ENCODE measurements at places on chromosomes 7 and 10. TPM values are rescaled to one million over a fixed set of nuclear protein-coding genes. Genes with fewer than 3 reads are reported as not detected.
A peak's percentile ranks its signal among the peaks of the same experiment; 100 is the strongest.

DNA sequence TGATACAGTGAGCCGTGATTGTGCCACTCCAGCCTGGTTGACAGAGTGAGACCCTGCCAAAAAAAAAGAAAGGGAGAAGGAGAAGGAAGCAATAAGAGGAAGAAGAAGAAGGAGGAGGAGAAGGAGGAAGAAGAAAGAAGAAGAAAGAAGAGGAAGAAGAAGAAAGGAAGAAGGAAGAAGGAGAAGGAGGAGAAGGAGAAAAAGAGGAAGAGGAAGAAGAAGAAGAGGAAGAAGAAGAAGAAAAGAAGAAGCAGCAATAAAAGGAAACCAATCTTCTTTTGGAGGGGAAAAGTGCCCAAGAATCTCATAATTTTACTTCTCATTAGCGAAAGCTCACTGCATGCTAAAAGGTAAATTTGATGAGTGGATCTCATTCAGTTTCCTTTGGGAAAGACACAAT, 85.7 kb upstream of the GLCCI1 start:
- ATAC-seq = no peak

DNA sequence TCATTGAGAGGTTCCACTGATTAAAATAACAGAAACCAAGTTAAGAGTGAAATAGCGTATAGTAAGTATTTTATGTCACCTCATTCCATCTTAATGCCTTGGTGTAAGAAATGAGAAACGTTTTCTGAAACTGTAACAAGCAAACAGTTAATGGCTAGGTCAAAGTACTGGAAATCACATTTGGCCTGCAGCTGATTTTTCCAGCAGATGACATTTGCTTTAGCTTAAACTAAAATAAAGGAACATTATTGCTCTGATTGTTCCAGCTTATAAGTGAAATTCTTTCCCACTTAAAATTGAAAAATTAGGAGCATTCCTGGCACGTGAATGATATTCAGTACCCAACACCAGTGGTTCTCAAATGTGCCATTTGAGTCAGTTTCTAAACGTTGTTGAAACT, 213.6 kb upstream of the DPP6 start:
- no peak for ATAC-seq

- ATAC-seq = no peak
Observed at GRCh38 chr10:51386248-51386885, 312.1 kb downstream of the PRKG1 start.

- ATAC-seq = peak; percentile 51
Observed at GRCh38 chr10:1420661-1421362, 316.5 kb downstream of the ADARB2 start.

GRCh38 chr10:97854743-97855142, 5.1 kb downstream of the GOLGA7B start:
- ATAC-seq = no peak

- ATAC-seq = no peak
Observed at GRCh38 chr7:45968856-45969541, 47.9 kb upstream of the IGFBP3 start.

DNA sequence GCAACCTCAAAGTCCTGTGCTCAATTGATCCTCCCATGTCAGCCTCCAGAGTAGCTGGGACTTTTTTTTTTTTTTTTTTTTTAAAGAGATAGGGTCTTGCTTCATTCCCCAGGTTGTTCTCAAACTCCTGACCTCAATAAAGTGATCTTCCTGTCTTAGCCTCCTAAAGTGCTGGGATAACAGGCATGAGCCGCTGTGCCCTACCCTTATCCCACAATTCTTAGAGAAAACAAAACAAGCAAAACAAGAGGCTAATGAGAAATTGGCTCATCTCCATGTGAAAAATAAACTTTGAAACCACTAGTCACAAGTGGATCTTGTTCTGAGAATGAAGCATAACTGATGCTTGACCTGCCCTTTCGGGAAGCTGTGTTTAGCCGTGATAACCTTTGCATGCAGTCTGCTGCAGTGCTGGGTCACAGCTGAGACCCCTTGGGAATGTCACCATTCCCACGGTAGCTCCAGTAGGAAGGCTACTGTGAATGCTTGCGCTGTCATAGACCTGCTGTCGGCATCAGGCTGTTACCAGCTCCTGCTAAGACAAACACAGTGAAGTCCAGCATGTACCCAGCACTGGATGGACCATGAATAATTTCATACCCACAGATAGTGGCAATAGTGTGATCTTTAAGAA, 290.7 kb upstream of the KIAA1217 start:
- peak; percentile 52 for ATAC-seq

- no peak for ATAC-seq
Observed at GRCh38 chr10:22259280-22259679, 41.5 kb upstream of the EBLN1 start.

DNA sequence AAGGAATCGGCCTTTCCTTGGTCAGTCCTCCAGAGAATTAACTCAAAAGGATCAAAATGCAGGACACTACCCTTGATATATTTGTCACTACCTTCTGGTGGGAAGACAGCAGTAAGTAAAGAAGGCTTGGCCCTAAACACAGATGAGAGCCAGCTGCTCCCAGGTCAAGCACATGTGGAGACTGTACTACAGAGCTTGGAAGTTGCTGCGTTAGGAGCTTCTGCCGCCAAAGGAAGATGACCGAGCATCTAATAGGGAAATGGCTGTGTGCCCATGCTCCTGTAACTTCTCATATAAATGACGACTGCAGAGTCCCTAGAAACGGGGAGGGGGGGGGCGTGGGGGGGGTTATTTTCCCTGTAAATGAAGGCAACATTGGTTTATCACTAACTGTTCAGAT, 59.0 kb downstream of the PODXL start:
- ATAC-seq = peak; percentile 24

DNA sequence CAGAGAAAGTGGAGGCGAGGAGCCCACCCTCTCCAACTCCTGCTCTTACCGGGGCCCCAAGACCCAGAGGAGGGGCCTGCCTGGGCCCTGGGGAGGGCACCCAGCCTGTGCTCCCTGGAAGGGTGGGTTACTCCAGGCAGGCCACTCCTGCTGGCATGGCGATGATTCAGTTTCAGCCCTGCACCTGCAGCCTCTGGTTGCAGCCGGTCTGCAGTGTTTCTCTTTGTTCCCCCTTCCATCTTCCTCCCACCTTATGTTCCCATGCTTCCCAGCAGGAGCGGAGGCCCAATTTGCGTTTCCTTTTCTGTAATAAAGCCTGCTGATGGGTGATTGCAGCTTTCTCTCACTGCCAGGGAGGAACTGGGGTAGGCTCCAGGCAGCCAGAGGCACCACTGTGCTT, 53.2 kb upstream of the FAM20C start:
- ATAC-seq = no peak

GRCh38 chr7:42002654-42003053, 234.4 kb downstream of the GLI3 start:
- ATAC-seq = no peak

GRCh38 chr10:94403380-94404213, 1.3 kb downstream of the TBC1D12 start:
- ATAC-seq = peak; percentile 36

- ATAC-seq = no peak
Observed at GRCh38 chr7:133290676-133291333, 37.9 kb downstream of the EXOC4 start.

DNA sequence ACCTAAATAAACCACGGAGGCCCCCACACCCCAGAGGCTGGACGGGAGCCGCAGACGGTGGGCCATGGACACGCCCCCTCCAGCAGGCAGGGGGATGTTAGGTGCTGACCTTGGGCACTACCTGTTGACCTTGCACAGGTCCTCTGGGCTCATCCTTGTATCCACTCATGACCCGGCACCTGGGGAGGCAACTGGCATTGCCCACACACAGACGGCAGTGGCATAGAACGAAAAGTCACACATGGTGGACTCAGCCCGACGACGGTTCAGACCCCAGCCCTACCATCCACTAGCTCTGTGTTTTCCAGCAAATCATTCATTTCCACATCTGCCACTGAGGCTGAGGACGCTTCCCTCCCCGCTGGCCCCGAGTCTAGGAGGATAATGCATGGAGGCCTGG, 247.7 kb upstream of the PPP2R2D start:
- no peak for ATAC-seq

GRCh38 chr7:130292682-130293257, at the start of gene CPA4:
CPA4 (plus strand) TSS chr7:130293161; CDS start chr7:130293181, 20 bp downstream.
- ATAC-seq = peak; percentile 74

DNA sequence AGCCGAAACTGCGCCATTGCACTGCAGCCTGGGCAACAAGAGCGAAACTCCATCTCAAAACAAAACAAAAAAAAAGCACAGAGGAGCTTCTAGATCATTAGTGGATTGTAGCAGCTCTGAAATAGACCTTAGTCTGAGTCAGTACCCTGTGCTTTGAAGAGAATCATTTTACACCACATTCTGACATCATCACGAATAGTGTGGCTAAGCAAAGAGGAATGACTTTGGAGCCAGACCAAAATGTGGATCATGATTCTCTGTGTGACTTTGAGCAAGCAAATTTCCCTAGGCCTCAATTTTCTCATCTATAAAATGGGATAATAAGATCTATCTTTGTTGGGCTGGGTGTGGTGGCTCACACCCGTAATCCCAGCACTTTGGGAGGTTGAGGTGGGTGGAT, 618.9 kb downstream of the CALN1 start:
- no peak for ATAC-seq

- ATAC-seq = no peak
Observed at GRCh38 chr7:35418716-35419390, 165.0 kb upstream of the TBX20 start.

- peak; percentile 48 for ATAC-seq
Observed at GRCh38 chr10:83917537-83918506, 221.5 kb upstream of the GHITM start.

DNA sequence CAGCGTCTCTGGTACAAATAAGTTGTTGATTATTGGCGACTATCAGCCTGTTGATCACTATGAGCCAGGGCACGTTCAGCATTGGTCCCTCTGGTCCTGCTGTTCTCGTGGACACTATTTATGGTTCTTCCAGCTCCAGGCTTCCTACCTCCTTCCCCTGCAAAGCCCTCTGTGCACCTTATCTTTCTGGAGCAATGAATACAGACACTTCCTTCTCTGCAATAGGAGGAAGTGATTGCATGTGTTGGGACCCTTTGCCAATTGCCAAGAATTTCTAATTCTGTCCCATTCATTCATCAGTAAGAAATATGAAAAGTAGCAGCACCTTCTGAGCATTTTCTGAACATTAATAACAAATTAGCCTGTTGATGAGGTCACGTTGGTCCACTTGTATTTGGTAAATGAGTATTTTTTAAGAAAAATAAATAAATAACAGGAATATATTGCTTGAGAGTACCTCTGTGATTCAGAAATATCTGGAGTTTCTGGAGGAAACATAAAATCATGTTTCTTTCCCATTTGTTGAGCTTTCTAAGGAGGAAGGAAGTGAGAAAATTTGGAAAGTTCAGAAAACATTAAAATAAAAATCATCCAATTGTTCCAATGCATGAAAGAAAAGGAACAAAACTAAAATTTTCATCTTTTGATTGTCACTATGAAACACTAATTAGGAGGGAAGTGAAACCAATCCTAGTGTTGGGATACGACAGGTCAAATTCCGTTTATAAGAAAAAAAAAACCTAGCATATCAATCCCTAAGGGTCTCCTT, 259.1 kb upstream of the KLF6 start:
- ATAC-seq = no peak

Gene ADRA2A
- total RNA-seq = 2.7 TPM

Gene BMPR1A
- total RNA-seq = 91.5 TPM

Gene OR2A2
- not detected for total RNA-seq

Gene CYP3A4
- total RNA-seq = not detected

Gene ANKRD30A
- not detected for total RNA-seq

Gene SEMA4G
- total RNA-seq = 1.9 TPM

Gene CNPY1
- not detected for total RNA-seq

Gene CRYGN
- total RNA-seq = 0.27 TPM

All from gastroesophageal sphincter (tissue), 4 donors.